ENCODE measurements at places on chromosomes 12 and 14.

DNA sequence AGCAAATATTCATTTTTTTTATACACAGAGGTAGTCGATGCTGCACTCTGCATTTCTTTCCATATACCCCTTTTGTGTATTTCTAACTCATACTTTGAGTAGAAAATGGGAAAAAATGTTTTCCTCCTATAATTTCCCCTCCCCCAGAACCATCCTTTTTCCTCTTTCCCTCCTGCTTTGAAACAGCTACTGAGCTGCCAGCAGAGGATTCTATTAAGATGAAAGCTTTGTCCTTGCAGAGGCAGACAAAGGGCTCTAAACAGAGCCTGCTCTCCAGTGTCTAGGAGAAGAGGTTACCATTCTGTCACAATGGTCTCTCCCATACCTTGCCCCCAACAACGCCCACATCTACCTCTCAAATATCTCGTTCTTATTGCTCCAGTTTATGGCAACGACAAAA, 74.6 kb upstream of the OSBPL8 start:
- no peak for DNase-seq

DNA sequence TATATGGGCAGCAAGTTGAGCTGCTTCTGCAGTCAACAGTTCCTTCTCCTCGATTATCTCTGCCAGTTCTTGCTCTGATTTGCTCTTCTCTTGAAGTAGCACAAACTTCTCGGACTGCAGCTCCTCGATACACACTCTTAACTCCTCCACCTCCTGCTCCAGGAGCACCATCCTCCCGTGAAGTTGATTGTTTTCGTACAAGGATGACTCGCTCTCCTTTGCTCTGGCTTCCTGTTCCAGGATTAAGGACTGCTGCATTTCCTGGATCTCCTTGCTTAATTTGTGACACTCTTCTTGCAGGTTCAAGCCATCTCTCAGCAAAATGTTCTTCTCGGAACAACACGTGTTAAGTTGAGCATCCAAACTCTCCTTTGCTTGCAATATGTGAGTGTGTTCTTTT, 56.2 kb upstream of the VPS33A start:
- DNase-seq = no peak

GRCh38 chr14:74961238-74961911, 6.0 kb upstream of the PGF start:
- no peak for DNase-seq

DNA sequence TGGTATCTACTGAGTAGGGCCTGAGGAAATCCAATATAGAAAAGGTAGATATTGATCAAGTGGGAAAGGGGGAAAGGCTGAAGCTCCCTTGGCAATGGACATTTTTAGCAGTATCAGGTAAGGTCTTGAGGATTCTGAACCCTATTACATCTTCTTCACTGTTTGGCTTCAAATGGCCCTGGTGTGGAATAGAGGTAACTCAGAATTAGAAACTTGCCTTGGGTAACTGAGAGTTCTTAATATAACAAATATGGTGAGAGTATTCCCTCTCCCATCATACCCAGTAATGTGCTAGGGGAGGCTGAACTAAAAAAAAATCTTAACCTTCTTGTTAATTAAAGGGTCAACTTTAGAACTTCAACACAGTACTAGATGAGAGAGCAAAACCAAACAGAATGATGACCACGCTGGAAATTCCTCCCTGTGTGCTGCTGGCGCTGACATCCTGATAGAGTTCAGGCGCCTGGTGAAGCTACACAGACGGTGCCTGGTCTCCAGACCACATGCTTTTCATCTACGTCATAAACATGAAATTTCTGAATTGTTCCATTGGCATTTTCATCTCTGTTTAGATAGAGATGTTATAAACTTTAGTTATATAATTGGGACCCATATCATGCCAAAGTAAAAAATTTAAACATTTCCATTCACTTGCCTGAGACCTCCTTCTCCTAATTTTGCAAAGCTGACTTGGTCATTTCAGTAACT, 128.3 kb downstream of the AKAP6 start:
- DNase-seq = no peak

GRCh38 chr12:46349253-46349652, 23.3 kb downstream of the SLC38A2 start:
- no peak for DNase-seq

DNA sequence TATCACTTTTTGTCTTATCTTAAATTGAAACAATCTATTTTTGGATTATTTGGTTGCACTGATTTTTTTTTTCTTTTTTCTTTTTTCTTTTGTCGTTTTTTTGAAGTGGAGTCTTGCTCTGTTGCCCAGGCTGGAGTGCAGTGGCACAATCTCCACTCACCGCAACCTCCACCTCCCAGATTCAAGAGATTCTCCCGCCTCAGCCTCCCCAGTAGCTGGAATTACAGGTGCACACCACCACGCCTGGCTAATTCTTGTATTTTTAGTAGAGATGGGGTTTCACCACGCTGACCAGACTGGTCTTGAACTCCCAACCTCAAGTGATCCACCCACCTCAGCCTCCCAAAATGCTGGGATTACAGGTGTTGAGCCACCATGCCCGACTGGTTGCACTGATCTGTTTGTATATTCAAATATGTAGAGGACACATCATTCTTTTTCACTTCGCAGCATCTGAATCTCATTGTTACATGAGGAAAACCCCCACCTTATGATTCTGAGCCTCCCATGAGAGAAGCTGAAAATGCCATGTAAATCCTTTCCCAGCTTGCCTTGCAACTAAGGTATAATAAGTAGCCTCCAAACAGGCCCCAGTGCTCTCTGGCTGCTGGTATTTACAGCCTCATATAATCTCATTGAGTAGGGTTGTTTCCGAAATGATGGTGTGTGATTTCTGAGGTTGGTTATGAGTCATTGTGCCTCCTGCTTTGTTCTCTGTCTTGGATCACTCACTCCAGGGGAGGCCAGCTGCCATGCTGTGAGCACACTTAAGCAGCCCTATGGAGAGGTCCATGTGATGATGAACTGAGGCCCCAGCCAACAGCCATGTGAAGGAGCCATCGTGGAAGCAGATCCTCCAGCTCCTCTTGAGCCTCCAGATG, 5.2 kb upstream of the HSP90B1 start:
- no peak for DNase-seq

- no peak for DNase-seq
Observed at GRCh38 chr12:113244047-113244460, 22.8 kb downstream of the TPCN1 start.

DNA sequence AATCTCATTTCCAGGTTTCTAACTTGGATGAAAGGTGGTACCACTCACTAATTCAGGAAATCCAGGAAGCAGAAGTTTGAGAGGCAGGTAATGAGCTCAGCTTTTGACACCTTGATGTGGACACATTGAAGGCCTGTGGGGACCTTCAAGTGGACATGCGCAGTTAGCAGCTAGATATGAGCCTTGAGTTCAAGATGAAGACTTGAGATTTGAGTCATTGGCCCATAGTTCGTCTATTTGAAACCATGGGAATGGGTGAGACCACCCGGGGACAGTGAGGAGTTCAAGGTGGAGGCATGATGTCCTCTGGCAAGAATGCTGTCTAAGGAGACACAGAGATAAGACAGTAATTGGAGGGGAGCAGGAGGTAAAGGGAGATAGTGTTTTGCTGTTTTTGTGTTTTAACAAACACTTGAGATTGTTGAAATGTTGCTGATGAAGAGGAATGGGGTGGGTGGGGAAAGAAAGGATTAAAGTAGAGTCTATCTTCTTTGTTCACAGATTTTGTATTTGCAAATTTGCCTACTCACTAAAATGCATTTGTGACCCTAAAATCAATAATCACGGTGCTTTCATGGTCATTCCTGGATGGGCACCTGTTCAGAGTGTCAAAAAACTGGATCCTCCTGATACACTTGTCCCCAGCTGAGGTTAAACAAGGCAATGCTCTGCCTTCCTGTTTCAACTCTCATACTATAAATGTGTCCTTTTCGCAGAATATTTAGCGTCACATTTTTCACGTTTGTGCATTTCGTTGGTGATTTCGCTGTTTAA, 69.5 kb upstream of the PLXNC1 start:
- DNase-seq = no peak

DNA sequence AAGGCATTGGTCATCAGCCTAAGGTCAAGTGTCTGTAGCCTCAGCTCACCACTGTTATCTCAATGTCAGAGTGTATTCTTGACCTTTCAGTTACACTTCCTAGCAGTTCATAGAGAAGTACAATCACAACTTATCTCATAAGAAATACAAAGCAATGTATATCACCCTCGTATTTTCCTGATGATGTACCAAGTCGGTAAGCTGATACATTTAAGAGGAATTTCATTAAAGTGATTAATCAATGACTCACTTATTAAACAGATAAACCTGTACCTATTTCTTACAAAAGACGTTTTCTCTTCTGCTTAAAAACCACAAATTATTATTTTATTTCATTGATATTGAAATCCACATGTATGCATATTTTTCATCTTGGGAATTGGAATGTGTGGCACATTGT, 3.9 kb upstream of the PRB3 start:
- DNase-seq = no peak

- DNase-seq = no peak
Observed at GRCh38 chr14:24513009-24513408, 4.9 kb upstream of the CMA1 start.

DNA sequence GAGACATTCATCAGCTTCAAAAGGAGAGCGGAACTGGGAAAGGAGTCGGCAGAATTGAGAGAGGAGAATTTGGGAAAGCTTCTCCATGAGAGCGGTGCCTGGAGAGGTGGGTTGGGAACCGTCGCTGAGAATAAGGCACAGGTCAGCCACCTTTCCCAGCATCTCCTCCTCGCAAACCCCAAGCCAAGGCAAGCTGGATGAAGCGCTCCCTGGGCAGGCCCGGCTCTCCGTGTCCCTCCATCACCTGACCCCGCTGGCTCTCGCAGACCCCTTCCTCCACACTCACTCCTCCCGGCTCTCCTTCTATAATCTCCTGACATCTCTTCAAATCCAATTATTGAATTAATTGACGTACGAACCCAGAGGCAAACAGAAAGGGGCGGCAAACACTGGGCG, 18.9 kb upstream of the ATP5MC2 start:
- DNase-seq = no peak

GRCh38 chr12:89259821-89260220, 92.5 kb downstream of the DUSP6 start:
- DNase-seq = no peak

DNA sequence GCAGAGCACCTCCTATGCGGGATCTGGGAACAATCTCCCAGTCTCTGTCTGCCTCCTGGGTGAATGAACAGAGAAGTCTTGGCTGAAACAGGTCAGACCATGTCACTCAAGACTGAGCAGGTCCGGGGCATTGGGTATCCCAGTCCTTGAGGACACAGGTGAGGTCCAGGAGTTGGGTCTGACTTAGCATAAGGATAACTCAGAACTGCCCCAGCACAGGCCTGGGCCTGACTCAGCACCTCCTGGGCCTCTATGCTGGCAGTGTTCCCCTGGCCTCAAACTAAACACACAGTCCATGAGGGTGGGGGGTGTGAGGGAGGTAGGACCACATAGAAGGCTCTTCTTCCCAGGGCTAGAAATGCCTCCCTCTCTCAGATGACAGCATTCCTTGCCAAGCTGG, 1.5 kb upstream of the SDR9C7 start:
- DNase-seq = no peak

GRCh38 chr12:82959821-82960220, 273.1 kb downstream of the TMTC2 start:
- DNase-seq = no peak

DNA sequence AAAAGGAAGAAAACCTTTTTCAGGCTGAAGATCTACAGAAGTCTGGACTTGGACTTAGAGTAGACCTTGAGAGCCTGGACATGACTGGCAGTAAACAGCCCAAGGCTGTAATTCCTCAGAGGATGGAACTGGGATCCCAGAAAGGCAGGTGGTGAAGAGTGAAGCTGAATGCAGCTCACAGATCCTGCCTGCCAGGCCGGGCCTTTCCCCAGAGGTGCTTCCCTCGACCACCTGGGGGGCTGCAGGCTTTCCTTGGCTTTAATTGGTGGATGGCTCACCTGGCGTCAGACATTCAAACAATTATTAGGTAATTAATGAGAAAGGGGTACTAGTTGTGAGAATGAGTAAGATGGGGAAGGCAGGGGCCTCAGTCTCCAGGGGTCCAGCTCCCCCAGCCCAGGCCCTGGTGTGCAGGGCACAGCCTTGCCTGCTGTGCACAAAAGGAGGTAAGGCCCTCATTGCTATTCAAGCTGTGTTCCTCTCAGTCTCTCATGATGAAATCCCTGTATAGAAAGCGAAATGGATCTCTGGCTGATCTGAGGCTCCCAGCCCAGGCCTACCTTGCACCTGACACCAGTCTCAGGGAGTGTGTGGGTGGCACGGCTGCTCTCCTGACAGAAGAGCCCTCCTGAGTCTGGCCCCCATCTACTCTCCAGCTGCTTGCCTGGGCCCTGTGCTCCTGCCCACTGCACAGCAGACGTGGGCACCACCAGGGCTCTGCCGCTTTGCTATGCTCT, 63.0 kb upstream of the TCL1A start:
- no peak for DNase-seq

- DNase-seq = no peak
Observed at GRCh38 chr14:98103705-98104104, 1168.3 kb downstream of the BCL11B start.

DNA sequence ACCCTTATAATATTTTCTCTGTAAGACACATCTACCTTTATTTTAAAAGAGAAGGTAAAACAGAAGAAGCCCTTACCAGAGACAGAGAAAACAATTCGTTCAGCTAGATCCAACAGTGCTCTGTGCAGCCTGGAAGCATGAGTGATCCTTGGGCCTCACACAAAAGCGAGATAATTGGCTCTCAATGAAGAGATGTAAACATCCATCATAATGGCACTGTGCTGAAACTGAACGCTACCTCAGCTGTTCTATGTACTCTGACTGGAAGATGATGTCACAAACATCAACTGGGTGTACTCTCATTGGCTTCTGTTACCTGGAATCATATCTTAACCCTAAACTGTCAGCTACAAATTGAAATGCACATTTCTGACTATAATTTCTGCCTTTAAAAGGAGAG, at the start of gene MGAT4C:
Gene MGAT4C (minus strand): TSS at position 229 of the 400 bp plus-strand sequence.
- DNase-seq = no peak

GRCh38 chr12:68431786-68432185, 99.6 kb upstream of the MDM1 start:
- no peak for DNase-seq

- no peak for DNase-seq
Observed at GRCh38 chr12:9033265-9033887, 44.0 kb downstream of the KLRG1 start.

- DNase-seq = no peak
Observed at GRCh38 chr14:71371711-71372396, 464.6 kb downstream of the PCNX1 start.

DNA sequence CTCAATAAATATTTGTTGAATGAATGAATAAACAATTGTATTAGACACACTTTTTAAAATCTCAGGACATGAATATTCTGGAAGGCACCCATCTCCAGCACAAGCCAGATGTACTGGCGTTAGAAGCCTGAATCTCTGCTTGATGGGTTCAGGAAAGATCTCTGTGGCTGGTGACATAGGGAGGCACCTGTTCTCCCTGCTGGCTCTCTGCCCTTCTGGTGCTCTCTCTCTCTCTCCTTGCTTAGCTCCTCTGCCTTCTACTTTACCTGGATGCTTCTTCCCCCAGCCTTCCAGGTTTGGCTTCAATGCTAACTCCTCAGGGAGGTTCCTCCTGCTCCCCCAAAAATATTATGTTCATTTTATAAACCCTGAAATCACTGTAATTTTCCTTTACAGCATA, 1.5 kb downstream of the CYP46A1 start:
- no peak for DNase-seq

GRCh38 chr14:101127224-101127623, 223.7 kb upstream of the RTL1 start:
- no peak for DNase-seq

All from AG09319 (cell line).